ENCODE measurements at places on chromosomes 7 and 10.

DNA sequence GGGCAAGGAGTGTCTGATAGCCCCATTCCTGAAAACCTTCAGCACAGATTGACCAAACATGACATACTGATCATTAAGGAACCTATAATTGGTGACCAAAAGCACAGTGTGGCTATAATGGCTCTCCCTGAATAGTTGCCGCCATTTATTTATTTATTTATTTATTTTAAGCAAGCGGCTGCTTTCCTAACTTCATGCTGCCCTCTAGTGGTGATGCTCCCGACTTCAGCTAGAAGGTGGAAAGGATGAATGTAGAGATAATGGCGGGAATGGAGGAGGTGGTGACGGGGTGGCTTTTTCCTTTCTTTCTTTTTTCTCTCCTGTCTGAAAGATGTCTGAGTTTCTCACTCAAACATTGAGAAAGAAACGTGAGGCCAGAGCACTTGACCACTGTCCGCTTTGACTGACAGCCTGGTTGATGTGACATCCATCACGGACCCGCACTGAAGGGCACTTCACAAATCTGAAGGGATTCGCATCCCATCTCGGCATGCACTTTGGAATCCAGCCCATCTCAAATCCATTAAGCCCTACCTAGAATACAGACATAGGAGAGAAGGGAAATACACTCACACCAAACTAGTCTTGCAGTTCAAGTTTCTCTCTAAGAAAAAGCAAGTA is 1090.1 kb downstream of the KCNMA1 start:
- peak; percentile 91 for DNase-seq

DNA sequence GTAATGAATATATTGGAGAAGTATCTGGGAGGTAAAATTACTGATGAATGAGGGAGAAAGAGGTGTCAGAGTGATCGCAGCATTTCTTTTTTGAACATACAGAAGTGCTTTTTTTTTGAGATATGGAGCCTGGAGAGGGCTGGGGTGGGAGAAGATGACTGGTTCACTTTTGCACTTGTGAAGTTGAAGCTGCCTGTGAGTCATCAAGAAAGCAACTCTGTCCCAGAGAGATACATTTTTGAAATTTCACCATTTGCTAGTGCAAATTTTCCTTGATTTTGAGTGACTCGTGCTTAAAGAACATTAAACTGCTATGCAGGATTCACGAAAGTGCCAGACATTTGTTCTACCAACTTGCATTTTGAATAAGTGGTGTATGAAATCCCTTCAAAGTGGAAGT is 81.8 kb downstream of the ADRA2A start:
- DNase-seq, result no peak

GRCh38 chr7:134284952-134285351 is 31.8 kb downstream of the SLC35B4 start:
- no peak for DNase-seq

DNA sequence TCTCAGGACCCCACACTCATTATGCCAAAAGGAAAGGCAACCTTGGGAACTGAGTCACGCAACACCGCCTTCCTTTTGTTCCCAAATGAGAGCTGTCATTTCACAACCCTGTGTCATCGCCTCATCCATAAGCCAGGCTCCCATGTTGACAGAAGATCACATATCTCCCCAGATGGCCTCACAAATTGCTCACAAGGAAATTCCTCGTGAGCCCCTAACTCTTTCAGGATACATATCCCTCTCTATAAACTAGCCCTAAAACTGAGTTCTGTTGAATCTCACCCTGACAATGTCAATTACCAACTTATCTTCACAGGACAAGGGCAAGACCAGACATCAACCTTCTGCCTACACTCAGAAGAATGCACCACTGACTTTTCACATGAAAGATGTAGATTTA is 22.6 kb downstream of the CCDC3 start:
- peak; percentile 37 for DNase-seq

DNA sequence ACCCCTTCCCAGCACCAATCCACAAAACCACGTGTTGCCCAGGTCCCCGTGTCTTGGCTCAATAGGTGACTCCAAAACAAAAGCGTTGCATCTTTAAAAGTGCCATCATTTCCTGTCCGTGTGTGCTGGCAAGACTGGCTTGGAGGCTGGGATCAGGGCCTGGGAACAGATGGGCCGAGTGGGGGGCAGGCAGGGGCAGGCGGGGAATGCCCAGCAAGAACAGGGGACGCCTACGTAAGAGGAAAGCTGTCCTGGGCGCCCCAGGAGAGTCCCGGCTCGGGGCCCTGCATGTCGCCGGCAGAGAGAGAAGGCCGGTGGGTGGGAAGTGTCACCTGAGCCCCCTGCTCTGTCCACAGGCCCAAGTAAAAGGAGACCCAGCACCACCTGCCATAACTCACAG is 86.5 kb downstream of the PAXIP1 start:
- no peak for DNase-seq

DNA sequence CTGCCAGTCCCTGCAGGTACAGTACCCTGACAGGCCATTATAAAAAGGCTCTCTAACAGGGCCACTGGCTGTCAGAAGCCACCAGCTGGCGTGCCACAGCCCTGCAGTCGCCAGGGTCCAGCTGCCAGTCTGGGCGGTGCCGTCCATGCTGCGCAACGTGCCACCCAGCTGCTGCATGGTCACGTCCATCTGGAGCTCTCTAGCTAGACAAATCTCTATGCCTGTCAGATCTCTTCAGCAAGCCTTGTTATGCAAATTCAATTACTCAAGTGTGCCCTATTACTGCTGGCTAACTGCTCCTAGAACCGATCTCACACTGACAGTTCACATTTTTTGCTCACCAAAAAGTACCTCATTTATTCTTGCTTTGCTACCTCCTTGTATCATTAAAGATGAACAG is 75.9 kb downstream of the HIBADH start:
- peak; percentile 95 for DNase-seq

GRCh38 chr7:30178748-30179436 is 44.1 kb downstream of the MTURN start:
- DNase-seq, result no peak

- peak; percentile 92 for DNase-seq
These were observed 546.4 kb upstream of the C7orf33 start for GRCh38 chr7:148044173-148044572.

DNA sequence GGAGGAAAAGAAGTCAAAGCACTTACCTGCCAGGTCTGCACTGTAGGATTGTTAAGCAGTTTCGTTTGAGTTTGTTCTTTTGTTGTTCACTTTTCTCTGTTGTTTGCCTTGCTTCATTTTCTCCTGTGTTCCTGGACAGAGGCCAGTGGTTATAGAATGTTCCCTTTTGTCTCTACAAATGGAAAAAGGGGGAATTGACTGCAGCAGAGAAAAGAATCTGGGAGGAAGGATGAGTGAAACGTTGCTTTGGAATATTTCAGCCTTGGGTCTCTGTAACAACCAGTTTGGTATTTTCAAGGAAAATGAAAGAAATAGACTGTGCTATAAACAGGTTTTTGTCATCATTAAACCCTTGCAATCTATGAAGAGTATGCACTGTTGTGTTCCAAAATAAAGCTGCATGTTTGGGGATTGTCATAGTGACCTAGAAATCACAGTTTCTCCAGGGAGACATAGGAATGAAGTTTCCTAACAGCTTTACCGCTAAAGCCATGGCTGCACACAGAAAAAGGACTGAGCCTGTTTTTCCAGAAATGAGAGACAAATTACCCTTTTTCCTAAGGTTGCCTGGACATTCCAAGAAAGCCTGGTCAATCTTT is 60.8 kb upstream of the HABP2 start:
- DNase-seq, result no peak

DNA sequence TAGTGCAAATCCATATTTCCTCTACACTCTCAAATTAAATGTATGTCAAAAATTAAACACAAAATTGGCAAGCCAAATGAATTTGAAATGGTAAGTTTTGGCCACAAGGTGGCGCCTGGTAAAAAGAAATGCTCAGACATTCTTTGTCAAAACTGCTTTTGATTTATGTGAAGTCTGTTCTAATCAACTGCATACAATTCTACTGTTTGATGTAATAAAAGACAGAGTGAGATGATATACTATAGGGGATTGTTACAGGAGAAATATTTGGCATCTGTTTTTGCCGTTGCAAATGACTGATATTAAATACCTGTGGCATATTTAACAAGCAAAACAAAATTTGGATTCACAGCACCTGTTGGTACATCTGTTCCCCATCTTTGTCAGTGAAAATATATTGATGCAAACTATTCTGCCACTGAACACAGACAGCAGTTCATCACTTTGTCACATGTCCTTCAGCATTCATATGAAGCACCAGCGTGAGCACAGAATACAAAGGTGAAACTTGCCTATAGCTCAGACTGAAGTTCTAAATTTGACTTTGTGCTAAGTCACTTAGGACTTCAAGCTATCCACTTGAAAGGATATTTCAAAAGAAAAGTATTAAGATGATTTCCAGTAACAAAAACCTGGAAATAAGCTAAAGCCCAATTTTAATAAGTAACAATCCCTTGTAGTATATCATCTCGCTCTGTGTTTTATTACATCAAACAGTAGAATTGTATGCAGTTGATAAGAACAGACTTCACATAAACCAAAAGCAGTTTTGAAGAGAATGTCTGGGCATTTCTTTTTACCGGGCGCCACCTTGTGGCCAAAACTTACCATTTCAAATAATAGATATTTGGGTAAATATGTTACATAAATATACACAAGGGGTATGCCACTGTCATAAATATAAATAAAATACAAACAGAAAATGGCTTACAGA is 10.2 kb upstream of the CH25H start:
- DNase-seq, result peak; percentile 80

DNA sequence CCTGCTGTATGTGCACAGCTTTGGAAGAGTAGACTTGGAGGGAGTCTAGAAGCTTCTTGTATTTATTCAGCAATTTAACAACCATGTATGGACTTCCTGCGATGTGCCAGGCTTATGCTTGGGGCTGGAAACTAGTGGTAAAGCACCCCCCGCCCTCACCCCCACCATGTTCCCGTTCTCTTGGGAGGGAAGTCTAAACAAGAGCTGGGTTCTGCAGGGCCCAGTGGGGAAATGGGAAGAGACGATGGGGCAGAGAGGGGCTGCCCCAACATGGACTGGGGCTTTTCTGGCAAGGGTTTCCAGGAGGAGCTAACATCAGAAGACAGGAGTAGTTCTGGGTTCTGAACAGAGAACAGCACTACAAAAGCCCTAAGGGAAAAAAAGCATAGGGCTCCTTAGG is 8.0 kb downstream of the RASSF4 start:
- DNase-seq, result no peak
